ENCODE measurements at places on chromosomes 6 and 20. TPM values are rescaled to one million over a fixed set of nuclear protein-coding genes. Genes with fewer than 3 reads are reported as not detected.

CGA gene
- not detected for total RNA-seq

EPPIN gene
- not detected for total RNA-seq

C4A gene
- total RNA-seq, result 3.6 TPM

MEP1A gene
- not detected for total RNA-seq

HACE1 gene
- total RNA-seq, result 13.5 TPM

ZNF512B gene
- 12.0 TPM for total RNA-seq

TTK gene
- total RNA-seq, result 47.8 TPM

HCRTR2 gene
- not detected for total RNA-seq

DNA sequence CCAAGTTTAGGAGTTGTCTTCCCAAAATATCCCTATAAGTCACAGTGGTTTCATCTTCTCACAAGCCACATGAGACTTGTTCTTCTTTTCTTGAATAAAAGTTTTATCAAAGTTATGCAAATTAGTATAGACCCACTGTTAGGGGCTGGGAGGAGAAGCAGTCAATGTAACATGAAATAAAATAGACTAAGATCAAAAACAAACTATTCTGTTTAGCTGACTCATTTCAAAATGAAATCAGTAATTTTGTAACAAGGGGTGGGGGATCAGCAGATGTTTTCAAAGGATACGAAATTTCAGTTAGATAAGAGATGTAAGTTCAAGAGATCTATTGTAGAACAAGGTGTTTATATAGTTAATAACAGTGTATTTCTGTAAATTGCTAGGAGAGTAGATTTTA, 339.6 kb upstream of the PRDM1 start:
- no peak for DNase-seq

DNA sequence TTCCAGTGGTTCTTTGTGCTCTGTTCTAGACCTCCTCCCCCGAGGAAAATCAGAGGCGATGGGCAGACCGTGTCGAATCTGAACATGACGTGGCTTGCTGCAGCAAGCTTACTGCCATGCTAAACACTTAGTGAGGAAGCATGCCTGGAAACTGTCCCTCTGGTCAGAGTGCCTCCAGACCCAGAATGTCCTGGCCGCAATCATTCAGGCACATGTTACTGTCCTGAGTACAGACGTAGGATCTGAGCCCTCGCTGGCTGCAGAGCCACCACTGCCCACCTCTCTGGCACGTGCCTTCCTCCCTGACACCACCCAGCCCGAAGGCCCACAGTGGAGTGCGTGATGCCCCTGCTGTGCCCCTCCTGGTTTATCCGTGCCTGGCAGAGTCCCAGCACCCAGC, 163.6 kb downstream of the SYNDIG1 start:
- DNase-seq, result no peak

- DNase-seq, result peak; percentile 75
These were observed 43.1 kb upstream of the TNFAIP3 start for GRCh38 chr6:137823826-137824555.

- no peak for DNase-seq
These were observed 118.0 kb upstream of the POU3F2 start for GRCh38 chr6:98716341-98716740.

GRCh38 chr6:40903456-40903855, 135.6 kb downstream of the UNC5CL start:
- DNase-seq, result no peak

GRCh38 chr6:138562691-138563090, 63.4 kb upstream of the NHSL1 start:
- DNase-seq, result no peak

DNA sequence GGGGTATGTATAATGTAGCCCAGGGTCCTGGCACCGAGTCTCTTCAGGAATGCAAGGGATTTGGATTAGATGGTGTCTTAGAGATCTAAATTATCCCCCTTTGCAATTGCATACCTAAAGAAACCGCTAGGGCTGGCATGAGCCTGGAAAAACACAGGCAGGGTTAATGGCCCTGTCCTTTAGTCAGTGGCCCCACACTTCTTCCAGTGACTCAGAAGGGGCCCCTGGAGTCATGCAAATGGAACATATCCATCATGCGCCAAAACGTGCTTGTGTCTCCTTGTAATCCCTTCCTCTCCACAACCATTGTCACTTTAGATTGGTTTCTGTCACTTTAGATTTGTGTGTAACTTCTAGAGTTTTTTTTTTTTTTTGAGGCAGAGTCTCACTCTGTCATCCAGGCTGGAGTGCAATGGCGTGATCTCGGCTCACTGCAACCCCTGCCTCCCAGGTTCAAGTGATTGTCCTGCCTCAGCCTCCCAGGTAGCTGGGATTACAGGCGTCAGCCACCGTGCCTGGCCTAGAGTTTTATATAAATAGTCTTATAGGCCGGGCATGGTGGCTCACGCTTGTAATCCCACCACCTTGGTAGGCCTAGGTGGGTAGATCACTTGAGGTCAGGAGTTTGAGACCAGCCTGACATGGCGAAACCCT, 8.7 kb upstream of the MYBL2 start:
- DNase-seq, result peak; percentile 34

- DNase-seq, result no peak
These were observed 1.4 kb downstream of the B3GALT4 start for GRCh38 chr6:33278392-33278741.

Measured in activated CD8-positive, alpha-beta T cell treated with anti-CD3 and anti-CD28 coated beads, Interleukin-2, amount 10 ng/mL, durations not matched to agents 7 days and 5 days (primary cell).